ENCODE measurements at places on chromosomes 3 and 15.

DNA sequence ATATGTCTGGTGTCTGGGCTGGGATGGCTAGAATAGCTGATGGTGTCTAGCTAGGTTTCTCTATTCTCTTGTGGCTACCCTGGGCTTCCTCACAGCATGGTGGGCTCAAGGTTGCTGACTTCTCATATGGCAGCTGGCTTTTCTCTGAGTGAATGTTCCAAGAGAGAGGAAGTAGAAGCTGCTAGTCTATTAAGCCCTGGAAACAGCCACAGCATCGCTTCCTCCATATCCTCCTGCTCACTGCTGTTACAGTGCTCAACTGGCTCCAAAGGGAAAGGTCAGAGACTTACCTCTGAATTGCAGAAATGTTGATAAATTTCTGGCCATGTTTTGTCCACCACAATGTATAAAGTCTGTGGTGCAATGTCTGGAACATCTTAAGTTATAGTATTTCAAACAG lies 299.9 kb upstream of the ADAMTS9 start:
- no peak for DNase-seq

DNA sequence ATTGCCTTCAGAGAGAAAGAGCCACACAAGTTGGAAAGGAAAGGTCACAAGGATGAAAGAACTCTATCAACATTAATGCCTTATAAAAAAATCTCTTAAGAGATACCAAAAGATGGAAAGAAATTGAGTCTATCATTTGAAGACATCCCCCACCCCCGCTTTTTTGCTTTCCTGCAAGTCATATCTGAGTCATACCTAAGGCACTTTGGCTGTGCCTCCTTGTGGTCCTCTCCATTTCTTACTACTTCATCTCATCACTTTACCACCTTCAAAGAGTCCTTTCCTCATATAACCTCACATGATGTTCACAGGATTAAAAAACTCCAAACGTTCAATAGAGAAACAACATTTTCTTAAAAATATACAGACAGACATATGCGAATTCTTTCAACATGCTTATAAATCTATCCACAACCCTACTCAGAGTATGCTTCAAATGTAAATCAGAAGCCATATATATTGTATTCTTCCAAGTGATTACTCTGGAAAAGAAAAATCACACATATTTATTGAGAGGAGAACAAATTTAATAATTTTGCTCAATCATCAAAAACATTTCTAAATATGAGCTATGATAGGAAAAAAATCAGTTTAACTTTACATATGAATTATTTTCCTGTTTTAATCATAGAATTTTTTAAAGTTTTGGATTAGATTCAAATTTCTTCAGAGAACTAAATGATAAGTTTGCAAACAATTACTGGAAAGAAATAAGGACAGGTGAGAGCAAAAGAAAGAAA lies 1003.9 kb upstream of the CFAP20DC start:
- DNase-seq = peak; percentile 0

- DNase-seq = peak; percentile 52
These were observed 32.5 kb upstream of the TM4SF4 start for GRCh38 chr3:149442043-149442442.

- DNase-seq = no peak
These were observed 1005.2 kb upstream of the CADM2 start for GRCh38 chr3:83953417-83954089.

DNA sequence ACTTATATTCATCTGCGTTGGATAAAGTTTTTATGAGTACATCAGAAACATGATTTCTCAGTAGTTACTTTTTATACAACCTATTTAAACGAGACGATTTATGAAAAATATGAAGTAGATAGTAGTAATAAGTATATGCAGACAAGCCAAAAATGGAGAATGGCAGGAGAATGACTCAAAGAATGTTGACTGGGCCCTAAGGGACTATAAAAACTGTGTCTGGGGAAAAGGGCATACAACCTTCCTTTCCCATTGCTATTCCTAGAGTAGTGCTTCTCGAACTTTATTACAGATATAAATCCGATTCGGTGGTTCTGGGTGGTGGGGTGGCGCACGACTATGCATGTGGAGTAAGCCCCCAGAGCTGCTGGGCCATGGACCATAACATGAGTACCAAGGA lies 558.5 kb downstream of the FOXP1 start:
- no peak for DNase-seq

- no peak for DNase-seq
These were observed 740 bp downstream of the MAGI1 start for GRCh38 chr3:66037986-66038369.

DNA sequence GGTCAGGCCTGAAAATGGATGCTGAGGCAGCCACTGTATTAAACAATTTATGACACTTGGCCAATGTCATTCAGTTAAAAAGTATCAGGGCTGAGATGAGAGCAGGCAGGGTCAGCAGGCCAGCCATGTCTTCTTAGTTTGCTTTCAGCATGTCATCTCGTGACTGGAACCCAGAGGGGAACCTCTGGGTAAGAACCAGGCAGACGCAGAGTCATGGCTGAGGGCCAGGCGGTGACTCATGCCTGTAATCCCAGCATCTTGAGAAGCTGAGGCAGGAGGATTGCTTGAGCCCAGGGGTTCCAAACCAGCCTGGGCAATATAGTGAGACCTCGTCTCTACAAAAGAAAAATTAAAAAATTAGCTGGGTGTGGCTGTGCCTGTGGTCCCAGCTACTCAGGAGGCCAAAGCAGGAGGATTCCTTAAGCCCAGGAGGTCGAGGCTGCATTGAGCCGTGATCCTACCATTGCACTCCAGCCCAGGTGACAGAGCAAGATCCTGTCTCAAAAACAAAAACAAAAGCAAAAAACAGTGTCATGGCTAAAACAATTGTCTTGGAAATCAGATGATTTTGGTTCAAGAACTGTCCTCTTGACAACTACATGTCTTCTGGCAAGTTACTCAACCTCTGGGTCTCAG lies 11.7 kb downstream of the BCL2L10 start:
- peak; percentile 95 for DNase-seq

DNA sequence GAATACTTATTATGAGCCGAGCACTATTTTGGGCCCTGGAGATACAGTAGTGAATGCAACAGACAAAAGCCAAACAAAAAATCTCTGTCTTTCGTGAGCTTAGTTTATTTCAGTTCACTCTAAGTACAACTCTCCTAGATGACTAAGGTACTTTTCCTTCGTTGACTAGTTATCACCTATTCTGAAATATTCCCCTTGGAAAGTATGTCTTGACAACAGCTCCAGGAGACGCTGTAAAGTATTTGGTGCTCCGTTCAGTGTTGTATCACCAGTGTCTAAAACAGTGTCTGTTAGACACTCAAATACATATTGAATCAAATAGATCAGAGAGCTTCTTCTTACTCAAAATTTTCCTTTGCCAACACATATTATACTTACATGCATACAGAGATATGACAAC lies 119.6 kb downstream of the TFDP2 start:
- no peak for DNase-seq

DNA sequence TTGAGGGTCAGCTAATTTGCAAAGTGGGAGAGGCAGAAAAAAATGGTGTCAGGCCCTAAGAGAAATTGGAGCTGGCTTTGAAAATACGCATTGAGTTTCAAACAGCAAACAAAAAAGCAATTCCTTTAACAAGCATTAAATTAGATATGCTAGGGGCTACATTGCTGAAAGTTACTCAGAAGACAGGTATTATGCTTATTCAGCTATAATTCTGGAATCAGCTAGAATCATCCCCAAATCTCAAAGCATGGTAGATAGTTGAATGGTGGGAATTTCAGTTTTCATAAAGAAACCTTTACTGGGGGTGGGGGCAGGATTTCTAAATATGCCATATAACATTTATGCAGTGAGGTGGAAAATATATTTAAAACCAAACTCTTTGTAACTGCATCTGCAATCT lies 50.5 kb downstream of the BHLHE40 start:
- DNase-seq = no peak

GRCh38 chr3:71585887-71586809 lies 2.6 kb upstream of the FOXP1 start:
- DNase-seq = peak; percentile 55

All from EL (cell line).